Motor neuron (in vitro differentiated cells): ENCODE measurements at places on chromosomes 7 and 10.

DNA sequence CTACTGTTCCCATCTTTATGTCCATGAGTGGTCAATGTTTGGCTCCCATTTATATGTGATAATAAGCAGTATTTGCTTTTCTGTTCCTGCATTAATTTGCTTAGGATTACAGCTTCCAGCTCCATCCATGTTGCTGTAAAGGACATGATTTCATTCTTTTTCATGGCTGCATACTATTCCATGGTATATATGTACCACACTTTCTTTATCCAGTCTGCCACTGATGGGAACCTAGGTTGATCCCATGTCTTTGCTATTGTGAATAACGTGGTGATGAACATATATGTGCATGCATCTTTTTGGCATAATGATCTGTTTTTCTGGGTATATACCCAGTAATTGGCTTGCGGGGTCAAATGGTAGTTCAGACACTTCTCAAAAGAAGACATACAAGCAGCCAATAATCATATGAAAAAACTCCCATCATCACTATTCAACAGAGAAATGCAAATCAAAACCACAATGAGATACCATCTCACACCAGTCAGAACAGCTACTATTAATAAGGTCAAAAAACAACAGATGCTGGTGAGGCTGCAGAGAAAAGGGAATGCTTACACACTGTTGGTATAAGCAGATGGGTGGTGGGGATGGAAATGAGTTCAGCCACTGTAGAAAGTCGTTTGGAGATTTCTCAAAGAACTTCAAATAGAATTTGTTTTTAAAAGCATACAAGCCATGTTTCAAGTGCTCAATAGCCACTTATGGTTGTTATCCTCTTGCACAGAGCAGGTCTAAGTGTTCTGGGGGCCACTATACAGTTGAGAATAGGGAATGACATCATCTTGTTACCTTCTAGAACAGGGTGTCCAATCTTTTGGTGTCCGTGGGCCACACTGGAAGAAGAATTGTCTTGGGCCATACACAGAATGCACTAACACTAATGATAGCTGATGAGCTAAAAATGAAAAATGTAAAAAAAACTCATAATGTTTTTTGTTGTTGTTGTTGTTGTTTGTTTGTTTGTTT lies 23.2 kb upstream of the SDK1 start:
- no peak for ATAC-seq

DNA sequence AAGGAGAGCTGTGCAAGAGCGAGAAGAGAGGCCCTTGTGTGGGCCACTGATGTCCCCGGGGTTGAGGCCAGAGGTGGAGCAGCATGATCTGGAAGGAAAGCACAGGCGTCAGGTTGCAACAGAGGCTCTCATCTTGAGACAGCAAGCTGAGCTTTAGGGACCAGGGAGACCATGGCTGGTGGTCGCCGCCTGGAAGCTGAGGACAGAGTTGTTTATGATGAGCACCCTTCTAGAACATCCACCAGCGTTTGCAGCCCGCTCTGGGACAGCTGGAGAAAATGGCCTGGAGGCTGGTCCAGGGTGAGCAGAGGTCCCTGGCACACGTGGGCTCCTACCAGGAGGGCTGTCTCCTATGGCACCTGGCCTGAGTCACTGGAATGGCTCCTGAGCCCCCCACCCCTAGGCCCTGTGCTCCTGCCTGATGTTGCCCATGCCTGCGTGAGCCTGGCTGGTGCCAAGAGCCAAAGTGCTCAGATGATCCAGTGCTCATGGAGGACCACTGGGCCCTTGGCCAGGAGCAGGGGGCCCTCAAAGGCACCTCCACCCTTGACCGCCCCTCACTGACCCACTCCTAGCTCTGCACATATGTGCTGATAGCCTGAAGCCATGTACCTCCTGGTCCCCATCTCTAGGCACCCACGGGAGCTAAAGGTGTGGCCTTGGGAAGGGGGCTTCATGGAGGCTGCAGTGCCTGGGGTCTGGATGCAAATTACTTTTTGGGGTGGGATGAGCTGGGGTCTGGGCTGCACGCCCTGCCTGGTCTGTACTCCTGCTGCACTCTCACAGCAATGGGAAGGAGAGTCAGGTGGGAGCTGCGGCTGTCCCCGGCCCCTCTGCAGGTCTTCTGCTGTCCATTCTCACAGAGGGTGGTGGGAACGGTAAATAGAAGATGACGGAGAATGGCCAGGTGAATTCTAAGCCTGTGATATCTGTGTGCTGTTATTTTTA lies 40.1 kb upstream of the RET start:
- ATAC-seq = no peak

- ATAC-seq = no peak
Observed at GRCh38 chr10:71832967-71833366, 18.1 kb downstream of the PSAP start.

DNA sequence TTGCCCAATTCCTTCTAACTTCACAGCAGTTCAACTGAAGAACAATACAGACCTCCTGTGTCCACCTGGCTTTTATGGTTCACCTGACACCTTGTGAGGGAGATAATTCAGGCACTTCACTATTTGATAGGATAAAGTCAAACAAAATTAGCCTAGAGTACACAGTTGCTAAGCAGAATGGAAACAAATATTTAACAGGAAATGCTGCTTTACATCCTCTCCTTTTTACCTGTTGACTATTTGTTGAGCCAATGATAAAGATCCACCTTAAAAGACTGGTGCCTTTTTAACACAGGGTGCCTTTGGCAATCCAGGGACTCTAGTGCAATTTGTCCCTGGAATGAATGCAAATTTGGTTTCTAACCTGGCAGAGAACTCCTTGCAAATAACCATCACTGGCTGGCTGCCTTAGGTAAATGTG lies 39.8 kb downstream of the ITPRID1 start:
- ATAC-seq = no peak

DNA sequence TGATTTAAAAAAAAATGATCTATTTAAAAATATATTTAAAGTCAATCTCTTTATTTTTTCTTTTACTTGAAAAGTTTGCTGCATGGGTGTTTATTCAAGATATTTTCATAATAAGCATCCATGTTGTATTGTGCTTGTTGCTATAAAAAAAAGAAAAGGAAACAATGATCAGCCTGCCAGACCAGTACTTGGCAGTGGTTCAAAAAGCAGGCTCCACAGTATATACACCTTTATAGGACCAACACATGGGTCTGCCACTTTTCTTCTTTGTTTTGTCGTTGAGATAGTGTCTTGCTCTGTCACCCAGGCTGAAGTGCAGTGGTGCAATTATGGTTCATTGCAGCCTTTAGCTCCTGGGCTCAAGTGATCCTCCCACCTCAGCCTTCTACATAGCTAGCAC lies 228.0 kb downstream of the TWIST1 start:
- ATAC-seq = no peak
